ENCODE measurements at places on chromosomes 5 and 9.

GRCh38 chr9:93829271-93830011 is 125.7 kb downstream of the BARX1 start:
- DNase-seq, result no peak

DNA sequence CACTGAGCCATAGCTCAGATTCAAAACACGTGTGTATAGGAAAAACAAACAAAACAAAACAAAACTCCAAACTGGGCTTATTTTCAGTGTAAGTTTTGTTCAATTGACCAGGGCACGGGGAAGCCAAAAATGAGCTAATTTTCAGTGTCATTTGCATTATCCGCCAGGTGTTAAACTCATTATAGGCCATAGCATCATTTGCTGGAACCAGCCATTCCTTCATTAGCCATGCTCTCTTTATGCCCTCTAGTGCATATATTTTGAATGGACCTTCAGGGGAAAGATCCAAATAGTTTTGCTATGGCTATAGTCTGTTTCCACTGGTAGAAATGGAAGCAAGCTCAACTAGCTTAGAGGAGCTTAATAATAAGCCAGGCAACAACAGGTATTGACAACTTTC is 1205.2 kb upstream of the DMAC1 start:
- no peak for DNase-seq

DNA sequence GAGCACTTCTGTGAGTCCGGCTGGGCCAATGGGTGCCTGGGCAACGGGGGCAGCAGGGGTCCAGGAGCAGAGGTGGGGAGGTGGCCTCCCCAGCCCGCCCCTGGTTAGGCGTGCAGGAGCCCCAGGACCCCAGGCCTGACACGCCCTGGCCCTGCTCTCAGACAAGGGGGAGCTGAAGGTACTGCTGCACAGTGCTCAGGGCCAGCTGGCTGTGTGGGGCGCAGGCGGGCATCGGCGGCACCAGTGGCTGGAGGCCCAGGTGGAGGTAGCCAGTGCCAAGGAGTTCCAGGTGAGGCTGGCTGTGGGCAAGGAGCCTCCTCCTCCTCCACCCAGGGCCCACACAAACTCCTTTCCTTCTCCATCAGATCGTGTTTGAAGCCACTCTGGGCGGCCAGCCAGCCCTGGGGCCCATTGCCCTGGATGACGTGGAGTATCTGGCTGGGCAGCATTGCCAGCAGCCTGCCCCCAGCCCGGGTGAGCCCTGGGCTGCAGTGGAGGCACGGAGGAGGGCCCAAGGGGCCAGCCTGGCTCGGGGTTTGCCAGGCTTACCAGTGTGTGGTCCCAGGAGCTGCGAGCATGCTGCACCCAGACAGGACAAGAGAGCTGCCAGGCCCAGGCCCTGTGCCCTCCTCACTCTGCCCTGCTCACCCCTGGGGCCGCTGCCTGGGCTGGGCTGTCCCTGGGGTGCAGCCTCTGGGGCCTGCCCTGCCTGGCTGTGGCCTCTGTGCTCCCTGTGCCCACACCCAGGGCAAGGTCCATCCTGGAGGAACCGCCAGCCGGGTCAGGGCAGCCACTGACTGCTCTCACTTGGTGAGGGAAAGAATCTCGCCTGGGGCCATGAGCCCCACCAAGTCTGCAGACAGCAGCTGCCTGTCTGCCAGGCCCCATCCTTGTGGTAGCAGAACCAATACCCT is 7.0 kb downstream of the MAMDC4 start:
- DNase-seq, result no peak

DNA sequence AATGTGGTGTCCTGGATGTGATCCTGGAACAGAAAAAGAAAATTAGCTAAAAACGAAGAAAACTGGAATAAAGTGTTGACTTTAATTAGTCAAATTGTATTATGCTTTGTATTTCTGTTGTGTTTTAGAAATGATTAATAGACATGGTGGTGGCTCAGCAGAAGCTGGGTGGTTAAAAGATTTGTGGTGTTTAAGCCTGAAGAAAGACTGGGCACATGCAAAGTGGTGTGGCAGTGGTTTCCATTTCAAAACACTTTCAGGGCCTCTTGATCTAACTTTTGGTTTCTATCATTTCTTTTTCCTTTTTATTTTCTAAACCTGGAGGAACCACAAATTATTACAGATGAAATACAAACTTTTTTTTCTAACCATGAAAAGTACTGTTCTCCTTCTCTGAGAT is 44.1 kb downstream of the ADGRV1 start:
- DNase-seq, result no peak

GRCh38 chr9:98924946-98925820 is 18.5 kb upstream of the COL15A1 start:
- DNase-seq, result no peak

DNA sequence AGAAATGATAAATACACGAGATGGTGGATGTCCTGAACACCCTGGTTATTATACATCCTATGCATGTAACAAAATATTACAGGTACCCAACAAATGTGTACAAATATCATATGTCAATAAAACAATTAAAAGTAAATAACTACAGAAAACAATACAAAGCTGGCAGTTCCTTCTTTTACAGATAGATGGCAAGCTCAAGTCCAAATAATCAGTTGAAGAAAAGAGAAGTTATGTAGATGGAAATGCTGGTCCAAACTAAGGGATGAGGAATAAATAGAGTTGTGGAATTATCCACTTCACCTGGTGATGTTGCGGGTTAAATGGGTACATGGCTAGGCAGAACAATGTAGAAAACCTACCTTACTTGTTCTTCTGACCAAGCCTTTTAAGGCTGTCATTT is 79.4 kb downstream of the PALM2AKAP2 start:
- DNase-seq, result no peak

- no peak for DNase-seq
Measured at GRCh38 chr5:148973455-148973854, 89.4 kb downstream of the SH3TC2 start.

- no peak for DNase-seq
Measured at GRCh38 chr9:18384066-18384465, 89.9 kb upstream of the ADAMTSL1 start.

DNA sequence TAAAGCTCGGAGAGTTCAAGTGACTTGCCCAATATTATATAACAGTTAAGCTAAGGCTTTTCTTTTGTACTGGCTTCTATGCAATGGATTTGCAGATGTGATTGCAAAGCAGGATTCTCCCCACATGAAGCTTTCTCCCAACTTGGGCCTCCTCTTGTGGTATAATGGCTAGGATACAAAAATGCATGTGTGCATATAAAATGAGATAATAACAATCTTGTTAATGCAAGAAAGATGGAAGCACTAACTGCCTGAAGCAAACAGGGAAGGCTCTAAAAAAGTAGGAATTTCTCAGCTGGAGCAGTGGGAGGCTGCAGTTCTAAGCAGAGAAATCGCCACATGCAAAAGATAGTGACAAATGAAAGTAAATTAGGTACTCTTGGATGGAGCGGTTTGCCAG is 444.2 kb upstream of the RIOK2 start:
- no peak for DNase-seq

DNA sequence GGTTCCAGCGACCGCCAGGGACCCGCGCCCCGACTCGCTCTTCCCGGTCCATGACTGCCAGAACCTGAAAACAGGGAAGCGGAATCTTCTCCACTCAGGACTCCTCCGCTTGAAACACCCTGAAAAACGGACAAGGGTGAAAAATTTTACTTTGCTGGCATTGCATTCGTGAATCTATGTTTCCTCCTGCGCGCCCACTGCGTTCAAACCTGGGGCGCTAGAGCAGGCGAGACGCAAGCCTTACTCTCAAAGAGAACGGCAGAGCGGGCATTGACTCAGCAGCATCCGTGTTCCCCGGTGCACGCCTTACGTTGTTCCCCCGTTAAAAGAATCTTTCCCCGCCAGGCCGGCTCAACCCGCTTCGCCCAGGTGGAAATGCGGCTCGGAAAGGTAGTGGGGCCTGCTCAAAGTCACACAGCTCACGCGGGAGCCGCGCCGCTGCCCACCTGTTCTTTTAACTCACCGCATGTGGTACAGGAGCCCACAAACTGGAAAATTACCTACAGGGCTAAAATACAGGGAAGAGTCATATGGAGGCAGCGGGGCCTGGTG is 999 bp upstream of the DRD1 start:
- no peak for DNase-seq

DNA sequence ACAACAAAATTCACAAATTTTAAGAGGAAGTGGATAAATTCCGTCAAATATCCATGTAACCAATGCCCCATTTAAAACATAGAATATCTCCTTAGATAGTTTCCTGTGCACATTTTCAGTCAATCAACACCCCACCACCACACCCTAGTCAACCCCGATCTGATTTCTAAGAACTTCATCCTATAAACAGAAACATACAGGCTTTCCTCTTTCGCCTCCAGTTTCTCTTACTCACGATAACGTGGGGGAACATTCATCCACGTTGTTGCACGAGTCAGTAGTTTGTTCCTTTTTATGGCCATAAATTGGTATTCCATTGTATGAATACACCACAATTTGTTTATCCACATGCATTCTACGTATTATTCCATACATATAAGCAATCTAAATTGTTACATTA is 35.6 kb upstream of the TRIO start:
- no peak for DNase-seq

DNA sequence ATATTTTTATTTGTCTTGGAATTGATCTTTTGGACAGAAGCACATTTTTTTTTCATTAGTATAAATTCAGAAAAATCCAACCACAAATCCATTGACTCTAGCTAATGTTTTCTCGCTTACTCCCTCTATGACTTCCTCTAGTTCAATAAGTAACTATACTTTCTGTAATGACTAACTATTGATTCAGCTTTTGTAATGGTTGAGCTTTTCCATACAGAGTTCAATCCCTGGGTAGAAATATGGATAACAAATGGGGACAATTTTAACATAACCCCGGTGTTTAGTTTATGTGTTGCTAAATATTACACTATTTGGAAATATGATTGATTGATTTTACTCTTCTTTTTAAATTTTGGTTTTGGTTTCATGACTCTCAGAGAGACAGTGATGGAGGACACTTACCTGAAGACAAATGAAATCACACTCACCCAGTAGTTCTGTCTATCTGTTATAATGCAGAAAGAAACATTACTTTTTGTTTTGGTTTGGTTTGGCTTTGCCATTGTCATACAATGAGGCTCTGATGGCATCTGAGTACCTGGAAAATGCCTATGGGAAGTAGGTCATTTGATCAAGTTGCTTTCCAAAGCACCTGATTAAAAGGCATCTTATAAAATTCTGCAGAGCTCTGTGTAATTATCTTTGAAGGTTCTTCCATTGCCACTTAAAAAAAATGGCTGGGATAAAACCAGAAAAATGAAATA is 309.7 kb upstream of the MPDZ start:
- no peak for DNase-seq

- no peak for DNase-seq
Measured at GRCh38 chr9:121699571-121700164, 48.2 kb downstream of the DAB2IP start.

DNA sequence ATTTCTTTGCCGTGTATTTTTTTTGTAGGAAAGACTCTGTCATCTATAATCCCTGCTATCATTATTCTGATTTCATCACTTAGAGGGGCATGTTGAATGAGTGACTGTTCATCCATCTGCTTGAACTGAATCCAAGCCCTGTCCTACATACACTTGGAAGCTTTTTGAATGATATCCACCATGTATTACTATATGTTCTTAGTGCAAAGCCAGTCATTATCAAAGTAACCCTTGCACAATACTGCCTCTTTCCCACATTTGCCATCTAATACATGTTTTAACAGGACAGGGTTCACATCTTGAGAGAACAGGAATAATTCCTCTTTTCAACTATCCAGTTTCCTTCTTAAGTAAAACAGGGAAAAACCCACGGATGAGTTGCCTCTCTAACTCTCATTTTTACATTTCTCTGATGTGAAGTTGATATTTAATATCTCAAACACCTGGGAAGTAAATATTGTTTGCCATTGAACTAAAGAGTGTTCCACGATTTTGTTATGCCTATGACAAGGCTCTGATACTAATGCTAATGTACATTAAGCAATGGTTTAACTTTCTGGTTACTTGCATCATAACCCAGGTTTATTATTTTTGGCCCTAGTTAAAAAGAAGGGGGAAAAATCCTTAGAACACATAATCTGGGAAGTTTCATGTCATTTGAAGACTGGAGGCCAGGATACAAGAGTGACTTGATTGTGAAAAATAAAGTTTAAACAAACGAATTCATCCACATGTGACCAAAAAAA is 103.7 kb upstream of the TARS1 start:
- DNase-seq, result no peak

GRCh38 chr9:105883847-105884246 is 189.5 kb downstream of the TMEM38B start:
- no peak for DNase-seq

- no peak for DNase-seq
Measured at GRCh38 chr5:86625148-86625547, 7.4 kb downstream of the COX7C start.

- DNase-seq, result no peak
Measured at GRCh38 chr9:110334183-110334582, 3.5 kb downstream of the TXNDC8 start.

- no peak for DNase-seq
Measured at GRCh38 chr9:112872019-112872418, 18.7 kb downstream of the SLC46A2 start.

- no peak for DNase-seq
Measured at GRCh38 chr9:133694686-133695085, 43.5 kb downstream of the SARDH start.

DNA sequence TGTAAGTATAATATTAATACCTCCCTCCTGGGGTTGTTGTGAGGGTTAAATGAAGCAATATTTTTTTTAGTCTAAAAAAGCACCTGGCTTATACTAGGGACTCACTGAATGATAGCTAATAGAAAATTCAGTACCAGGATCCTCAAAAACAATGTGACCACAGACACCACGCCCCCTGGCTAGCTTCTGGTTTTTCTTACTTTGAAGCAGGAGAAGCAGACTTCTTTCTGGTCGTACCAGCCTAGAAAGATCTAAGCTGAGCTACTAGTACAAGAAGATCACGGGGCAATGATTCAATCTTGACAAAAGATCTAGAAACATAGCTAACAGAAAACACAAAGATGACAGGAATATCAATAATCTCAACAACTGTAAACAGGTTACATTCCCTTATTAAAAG is 218.5 kb upstream of the SLC30A5 start:
- no peak for DNase-seq

- DNase-seq, result no peak
Measured at GRCh38 chr9:18822850-18823249, 210.2 kb downstream of the SAXO1 start.

- DNase-seq, result no peak
Measured at GRCh38 chr9:75531588-75531987, 358.9 kb upstream of the PCSK5 start.

- no peak for DNase-seq
Measured at GRCh38 chr5:115202952-115203351, 33.2 kb upstream of the TRIM36 start.

DNA sequence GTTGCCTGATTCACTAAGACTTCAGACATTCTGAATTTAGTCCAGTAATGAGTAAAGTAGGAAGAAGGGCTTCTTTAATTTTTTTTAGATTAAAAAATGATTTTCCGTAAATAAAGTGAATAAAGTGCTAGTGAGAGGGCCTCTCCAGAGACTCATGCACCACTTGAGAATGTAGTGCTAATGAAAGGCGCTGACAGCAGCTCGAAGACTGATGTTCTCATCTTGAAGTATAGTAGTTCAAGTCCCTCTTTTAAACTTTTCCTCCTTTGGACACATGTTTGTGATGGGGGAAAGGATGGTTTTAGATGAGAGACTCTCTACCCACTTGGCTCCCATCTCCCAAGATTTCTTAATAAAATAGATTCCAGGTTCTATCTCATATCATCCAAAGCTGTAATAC is 48.5 kb downstream of the G3BP1 start:
- no peak for DNase-seq

Measured in effector CD4-positive, alpha-beta T cell (primary cell).